ENCODE measurements at places on chromosomes 12 and 14.

- H3K27me3 ChIP-seq, result no peaks in the 10 kb centered on the region
- no peaks in the 10 kb centered on the region for H3K36me3 ChIP-seq
- H3K27ac ChIP-seq, result peak overlapping the region; percentile 84
- no peaks in the 10 kb centered on the region for H3K4me1 ChIP-seq
- H3K4me3 ChIP-seq, result no peak overlapping the region
- no peak for DNase-seq
Measured at GRCh38 chr12:128818065-128819022, 5.4 kb downstream of the SLC15A4 start.

GRCh38 chr12:53123578-53124351 is 20.5 kb downstream of the SOAT2 start:
- H3K4me3 ChIP-seq, result no peak overlapping the region
- no peaks in the 10 kb centered on the region for H3K4me1 ChIP-seq
- H3K36me3 ChIP-seq, result no peaks in the 10 kb centered on the region
- no peak overlapping the region for H3K27ac ChIP-seq
- no peaks in the 10 kb centered on the region for H3K27me3 ChIP-seq

DNA sequence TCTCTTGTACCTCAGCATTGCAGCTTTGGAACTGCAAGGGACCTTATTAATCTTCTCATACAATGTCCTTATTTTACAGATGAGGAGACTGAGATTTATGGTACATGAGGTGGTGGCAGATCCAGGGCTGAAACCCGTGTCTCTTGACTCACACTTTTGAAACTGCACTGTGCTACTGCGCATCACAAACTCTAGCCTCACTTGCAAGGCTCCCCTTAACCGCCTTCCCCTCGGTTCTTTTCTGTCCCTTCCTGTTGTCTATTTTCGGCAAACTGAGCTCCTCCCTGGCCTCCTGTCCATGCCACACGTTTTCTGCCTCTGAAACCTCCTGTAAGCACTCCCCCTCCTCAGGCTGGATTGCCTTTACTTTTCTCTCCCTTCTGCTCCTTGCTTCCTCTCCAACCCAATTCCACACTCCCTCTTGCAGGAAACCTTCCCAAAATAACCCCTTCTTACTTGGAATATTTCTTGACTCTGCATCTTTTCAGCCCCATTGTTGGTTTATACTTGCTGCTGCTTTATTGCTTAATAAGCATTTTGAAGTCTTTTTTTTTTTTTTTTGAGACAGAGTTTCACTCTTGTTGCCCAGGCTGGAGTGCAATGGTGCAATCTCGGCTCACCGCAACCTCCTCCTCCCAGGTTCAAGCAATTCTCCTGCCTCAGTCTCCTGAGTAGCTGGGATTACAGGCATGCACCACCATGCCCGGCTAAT is 72.4 kb upstream of the CISTR start:
- DNase-seq, result no peak
- no peaks in the 10 kb centered on the region for H3K4me1 ChIP-seq
- H3K27me3 ChIP-seq, result no peaks in the 10 kb centered on the region

DNA sequence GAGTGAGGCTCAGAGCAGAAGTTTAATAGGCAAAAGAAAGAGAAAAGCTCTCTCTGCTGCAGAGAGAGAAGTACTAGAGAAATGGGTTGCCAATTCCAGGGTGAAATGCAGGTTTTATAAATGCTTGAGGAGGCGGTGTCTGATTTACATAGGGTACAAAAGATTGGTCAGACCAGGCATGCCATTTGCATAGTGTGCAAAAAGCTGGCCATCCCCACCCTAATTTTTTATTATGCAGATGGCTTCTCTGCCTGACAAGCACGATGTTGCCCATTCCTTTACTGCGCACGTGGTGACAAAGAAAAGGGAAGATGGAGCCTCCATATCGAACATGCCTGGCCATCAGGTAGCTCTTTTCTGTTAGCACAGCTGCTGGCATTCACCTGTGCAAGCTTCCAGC is 209.3 kb upstream of the PPFIA2 start:
- no peak overlapping the region for H3K4me3 ChIP-seq
- H3K27me3 ChIP-seq, result no peaks in the 10 kb centered on the region
- no peak overlapping the region for H3K27ac ChIP-seq
- H3K4me1 ChIP-seq, result no peaks in the 10 kb centered on the region

GRCh38 chr14:59630288-59630963 is 53.8 kb upstream of the CCDC175 start:
- H3K36me3 ChIP-seq, result no peaks in the 10 kb centered on the region
- H3K4me1 ChIP-seq, result no peaks in the 10 kb centered on the region
- H3K27ac ChIP-seq, result no peak overlapping the region
- H3K4me3 ChIP-seq, result no peak overlapping the region

DNA sequence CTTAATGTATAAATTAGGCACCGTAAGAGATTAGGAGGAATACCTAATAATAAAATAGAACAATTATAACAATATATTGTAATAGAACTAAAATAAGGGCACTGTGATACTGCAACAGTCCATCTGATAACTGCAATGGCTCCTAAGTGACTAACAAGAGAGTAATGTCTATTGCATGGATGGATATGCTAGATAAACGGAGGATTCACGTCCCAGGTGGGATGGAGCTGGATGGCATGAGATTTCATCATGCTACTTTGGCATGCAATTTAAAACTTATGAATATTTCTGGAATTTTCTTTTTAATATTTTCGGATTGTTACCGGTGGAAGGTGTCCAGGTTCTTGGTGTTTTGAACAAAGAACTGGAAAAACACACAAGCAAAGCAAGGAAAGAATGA is 2.2 kb upstream of the TMEM19 start:
- no peaks in the 10 kb centered on the region for H3K27me3 ChIP-seq
- no peak overlapping the region for H3K27ac ChIP-seq
- no peaks in the 10 kb centered on the region for H3K4me1 ChIP-seq
- H3K36me3 ChIP-seq, result no peaks in the 10 kb centered on the region

DNA sequence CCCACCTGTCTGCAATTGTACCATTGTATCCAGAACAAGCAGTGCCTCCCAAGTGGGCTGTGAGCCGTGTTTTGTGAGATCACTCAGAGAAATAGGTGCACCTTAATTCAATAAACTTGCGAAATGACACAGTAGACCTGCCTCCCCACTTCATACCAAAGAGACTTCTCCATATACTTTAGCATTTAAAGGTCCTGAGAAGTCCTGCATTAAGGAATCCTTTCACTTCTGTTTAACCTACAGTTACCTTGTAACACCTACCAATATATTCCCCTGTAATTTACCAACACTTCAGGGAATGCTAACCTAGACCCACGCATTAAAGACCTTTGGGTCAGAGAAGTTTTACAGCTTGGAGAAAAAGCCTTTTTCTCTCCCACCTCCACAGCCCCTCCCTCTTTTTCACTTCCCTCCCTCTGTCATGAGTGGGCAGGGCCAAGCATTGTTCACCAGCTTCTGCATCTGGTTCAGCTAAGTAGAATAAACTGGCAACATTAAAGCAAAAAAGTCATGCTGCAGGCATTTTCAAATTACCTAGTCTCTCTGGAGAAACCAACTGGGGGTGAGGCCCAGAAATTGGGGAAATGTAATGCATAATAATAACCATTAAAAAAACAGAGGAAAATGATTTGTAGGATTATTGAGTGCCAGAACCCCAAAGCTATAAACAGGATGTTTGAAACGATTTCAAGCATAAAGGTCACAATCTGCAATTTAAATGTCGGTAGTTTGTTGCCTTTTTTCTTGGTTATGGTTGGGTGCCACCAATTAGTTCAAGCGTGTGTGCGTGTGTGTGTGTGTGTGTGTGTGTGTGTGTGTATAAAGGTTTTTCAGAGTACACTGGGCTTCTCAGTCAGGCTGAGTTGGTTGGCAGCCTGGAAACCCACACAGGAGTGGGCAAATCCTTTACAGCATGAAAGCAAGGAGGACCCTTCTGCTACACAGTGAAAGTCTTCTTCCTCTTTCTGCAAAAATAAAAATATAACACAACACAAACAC is 13.7 kb upstream of the WSCD2 start:
- no peak overlapping the region for H3K4me3 ChIP-seq
- H3K36me3 ChIP-seq, result no peaks in the 10 kb centered on the region
- no peaks in the 10 kb centered on the region for H3K27me3 ChIP-seq
- DNase-seq, result no peak
- H3K27ac ChIP-seq, result peak overlapping the region; percentile 77

GRCh38 chr14:65335411-65335947 is 77.1 kb upstream of the FUT8 start:
- no peak overlapping the region for H3K4me3 ChIP-seq
- no peak for DNase-seq

- no peaks in the 10 kb centered on the region for H3K27me3 ChIP-seq
- H3K4me3 ChIP-seq, result no peak overlapping the region
- H3K36me3 ChIP-seq, result no peaks in the 10 kb centered on the region
- DNase-seq, result no peak
Measured at GRCh38 chr12:95605875-95606274, 54.6 kb upstream of the USP44 start.

- no peaks in the 10 kb centered on the region for H3K27me3 ChIP-seq
- no peak overlapping the region for H3K27ac ChIP-seq
- no peak overlapping the region for H3K4me3 ChIP-seq
- DNase-seq, result no peak
- no peaks in the 10 kb centered on the region for H3K36me3 ChIP-seq
- H3K4me1 ChIP-seq, result no peaks in the 10 kb centered on the region
Measured at GRCh38 chr14:73466861-73467260, 8.5 kb upstream of the NUMB start.

DNA sequence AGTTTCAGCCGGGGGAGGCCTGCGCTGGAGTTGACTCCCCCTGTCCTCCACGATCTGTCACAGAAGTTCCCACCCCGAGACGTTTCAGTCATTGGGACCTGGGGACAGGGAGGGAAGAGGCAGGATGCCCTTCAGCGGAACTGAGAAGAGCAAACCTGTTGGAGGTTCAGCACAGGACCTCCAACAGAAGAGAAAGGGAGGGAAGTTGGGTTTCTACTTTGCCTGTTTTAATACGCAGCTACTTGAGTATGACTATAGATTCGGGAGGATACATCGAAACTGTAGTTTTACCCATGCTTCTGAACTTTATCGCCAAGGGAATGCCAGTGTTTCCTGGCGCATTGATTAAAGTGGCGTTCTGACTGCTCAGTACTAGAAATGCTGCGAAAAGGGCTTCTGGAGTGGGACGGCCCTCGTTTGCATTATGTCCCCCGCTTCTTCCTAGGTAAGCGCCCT is 2.3 kb upstream of the DUSP6 start:
- no peaks in the 10 kb centered on the region for H3K4me1 ChIP-seq
- peak overlapping the region; percentile 79 for H3K4me3 ChIP-seq
- no peak for DNase-seq
- H3K27ac ChIP-seq, result peak overlapping the region; percentile 96
- no peaks in the 10 kb centered on the region for H3K36me3 ChIP-seq

- H3K4me1 ChIP-seq, result no peaks in the 10 kb centered on the region
- H3K27ac ChIP-seq, result no peak overlapping the region
- no peak overlapping the region for H3K4me3 ChIP-seq
- H3K27me3 ChIP-seq, result no peaks in the 10 kb centered on the region
Measured at GRCh38 chr12:50542448-50542847, 37.7 kb downstream of the DIP2B start.

- no peaks in the 10 kb centered on the region for H3K27me3 ChIP-seq
- no peak overlapping the region for H3K4me3 ChIP-seq
- H3K36me3 ChIP-seq, result no peaks in the 10 kb centered on the region
- H3K27ac ChIP-seq, result no peak overlapping the region
- no peak for DNase-seq
Measured at GRCh38 chr12:82866227-82866775, 179.6 kb downstream of the TMTC2 start.

DNA sequence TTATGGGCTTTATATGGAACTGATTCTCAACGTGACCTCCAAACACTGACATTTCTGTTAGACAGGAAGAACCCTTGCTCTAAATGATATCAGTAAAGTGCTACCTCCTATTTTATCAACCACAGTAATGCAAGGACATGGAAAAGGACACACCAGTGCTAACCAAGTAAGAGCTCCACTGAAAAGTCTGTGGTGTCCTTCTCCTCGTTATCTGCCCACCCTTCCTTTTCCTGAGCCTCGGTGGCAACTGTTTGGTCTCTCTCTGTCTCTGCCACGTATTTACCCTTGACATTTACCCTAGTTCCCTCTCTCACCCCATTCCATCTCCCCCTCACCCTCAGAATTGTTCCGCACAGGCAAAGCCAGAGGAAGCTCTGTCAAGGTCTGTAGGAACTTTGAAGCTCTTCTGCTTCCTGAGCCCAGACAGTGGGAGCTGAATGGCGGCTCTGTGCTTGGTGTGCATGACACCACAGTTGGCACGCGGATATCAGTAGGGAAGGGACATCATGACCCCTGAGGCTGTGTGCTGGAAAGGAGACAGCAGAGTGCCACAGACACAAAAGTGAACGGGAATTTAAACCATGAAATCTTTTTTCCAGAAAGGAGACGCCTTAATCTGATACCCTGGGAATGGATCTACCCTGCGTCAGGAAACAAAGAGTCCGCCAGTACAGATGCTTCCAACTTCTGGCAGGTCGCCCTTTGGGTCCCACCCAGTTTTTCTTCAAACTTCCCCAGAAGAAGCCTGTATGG is 50.8 kb downstream of the NTN4 start:
- no peaks in the 10 kb centered on the region for H3K36me3 ChIP-seq
- no peaks in the 10 kb centered on the region for H3K4me1 ChIP-seq

DNA sequence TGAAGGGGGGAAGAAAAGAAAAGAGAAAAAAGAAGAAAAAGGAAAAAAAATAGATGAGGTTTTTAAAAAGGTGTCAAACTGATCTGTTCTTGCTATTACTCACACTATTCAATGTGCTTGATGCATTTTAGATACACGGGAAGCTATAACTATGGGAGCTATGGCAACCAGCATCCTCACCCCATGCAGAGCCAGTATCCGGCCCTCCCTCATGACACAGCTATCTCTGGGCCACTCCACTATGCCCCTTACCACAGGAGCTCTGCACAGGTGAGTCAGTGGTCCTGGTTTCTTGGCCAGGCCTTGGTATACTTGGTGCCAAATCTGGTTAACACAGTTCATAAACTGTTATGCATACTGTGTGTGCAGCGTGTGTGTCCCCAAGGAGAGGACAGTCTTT is 24.0 kb upstream of the RIC8B start:
- no peaks in the 10 kb centered on the region for H3K27me3 ChIP-seq
- no peaks in the 10 kb centered on the region for H3K36me3 ChIP-seq
- no peak for DNase-seq
- no peaks in the 10 kb centered on the region for H3K4me1 ChIP-seq

- no peak overlapping the region for H3K4me3 ChIP-seq
- no peak overlapping the region for H3K27ac ChIP-seq
- H3K27me3 ChIP-seq, result no peaks in the 10 kb centered on the region
- peaks cover 12% of the 10 kb centered on the region for H3K4me1 ChIP-seq
- DNase-seq, result no peak
Measured at GRCh38 chr14:96594961-96595360, 92.8 kb downstream of the PAPOLA start.
